ENCODE measurements at places on chromosomes 11 and 22.

DNA sequence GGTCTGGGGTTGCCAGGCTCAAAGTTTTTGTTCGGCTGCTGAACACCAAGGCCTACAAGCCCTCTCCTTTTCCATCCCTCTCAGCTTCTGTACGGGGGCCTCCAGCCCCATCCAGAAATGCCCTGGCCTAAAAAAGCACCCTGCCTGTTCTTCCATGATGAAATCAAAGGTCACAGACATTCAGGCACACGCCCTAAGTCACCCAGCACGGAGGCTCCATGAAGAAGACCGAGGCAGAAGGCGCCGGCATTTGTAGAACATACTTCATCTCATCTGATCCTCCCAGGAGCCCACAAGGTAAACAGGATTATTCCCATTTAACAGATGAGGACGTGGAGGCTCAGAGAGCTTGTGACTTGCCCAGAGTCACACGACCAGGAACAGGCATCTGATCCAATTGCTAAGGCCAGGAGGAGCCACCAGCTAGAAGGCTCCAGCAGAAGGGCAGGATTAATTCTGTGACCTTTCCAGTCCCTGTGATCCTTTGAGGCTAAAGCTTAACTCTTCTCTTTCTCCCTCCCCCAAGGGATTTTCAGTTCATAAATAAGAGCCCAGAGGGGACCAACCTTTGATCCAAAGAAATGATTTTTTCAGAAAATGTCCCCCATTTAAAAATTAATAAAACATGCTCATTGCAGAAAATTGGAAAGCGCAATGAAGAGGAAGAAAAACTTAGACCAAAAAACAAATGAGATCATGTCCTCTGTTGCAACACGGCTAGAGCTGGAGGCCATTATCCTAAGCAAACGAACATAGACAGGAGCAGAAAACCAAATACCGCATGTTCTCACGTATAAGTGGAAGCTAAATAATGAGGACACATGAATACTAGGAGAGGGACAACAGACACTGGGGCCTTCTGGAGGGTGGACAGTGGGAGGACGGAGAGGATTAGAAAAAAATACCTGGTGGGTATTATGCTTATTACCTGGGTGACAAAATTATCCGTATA, 38.7 kb downstream of the CYTH4 start:
- DNase-seq = no peak

- DNase-seq = no peak
These were observed 21.5 kb upstream of the RAG2 start for GRCh38 chr11:36619502-36619901.

DNA sequence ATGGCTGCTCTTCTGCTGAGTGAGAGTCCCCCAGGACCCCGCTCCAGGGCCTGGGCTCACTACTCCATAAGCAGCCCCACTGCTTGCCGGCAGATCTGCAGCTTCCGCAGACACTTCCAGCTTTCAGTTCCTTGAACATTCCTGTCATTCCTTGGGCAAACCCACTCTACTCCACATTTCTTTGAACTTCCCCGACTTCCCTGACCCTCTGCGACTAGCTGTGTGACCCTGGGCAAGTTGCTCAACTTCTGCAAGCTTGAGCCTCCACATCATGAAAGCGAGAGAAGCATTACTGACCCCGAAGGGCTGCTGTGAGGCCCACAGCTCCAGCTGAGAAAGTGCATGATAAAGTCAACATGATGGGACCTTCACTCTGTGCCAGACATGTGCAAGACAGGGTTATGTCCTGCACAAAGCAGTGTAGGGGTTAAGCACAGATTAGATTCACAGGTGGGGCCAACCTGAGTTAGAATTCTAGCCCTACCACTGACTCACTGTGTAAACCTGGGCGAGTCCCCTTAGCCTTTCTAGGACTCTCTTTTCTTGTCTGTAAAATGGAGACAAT, 51.8 kb downstream of the THAP12 start:
- DNase-seq = no peak

GRCh38 chr11:126072801-126073594, 10.3 kb upstream of the CDON start:
- no peak for DNase-seq

- DNase-seq = no peak
These were observed 8.2 kb downstream of the PNPLA3 start for GRCh38 chr22:43931771-43932170.

DNA sequence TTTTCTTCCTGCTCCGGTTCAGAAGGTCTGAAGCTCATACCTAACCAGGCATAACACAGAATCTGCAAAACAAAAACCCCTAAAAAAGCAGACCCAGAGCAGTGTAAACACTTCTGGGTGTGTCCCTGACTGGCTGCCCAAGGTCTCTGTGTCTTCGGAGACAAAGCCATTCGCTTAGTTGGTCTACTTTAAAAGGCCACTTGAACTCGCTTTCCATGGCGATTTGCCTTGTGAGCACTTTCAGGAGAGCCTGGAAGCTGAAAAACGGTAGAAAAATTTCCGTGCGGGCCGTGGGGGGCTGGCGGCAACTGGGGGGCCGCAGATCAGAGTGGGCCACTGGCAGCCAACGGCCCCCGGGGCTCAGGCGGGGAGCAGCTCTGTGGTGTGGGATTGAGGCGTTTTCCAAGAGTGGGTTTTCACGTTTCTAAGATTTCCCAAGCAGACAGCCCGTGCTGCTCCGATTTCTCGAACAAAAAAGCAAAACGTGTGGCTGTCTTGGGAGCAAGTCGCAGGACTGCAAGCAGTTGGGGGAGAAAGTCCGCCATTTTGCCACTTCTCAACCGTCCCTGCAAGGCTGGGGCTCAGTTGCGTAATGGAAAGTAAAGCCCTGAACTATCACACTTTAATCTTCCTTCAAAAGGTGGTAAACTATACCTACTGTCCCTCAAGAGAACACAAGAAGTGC, 661 bp upstream of the MALAT1 start:
- DNase-seq = no peak

GRCh38 chr22:37804881-37805809, 2.6 kb upstream of the GCAT start:
- peak; percentile 68 for DNase-seq

DNA sequence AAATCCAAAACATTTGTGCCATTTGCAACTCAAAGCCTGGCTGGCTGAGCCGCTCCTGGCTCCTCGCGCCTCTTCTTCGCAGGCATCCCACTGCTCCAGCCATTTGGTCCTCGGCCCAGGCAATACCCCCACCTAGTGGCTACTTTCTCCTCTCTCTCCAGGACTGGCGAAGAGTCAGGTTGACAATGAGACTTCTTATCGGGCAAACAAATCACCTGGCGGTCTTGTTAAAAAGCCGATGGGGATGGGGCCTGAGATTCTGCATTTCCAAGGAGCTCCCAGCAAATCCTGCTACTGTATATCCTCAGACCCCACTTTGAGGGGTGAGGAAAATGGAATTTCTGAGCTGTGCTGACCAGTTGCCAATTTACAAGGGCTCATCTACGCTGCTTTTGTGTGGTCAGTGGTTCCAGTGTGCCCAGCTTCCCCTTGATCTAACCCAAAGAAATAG, 89.0 kb downstream of the ISX start:
- peak; percentile 11 for DNase-seq

GRCh38 chr22:49201046-49201970, 626.4 kb downstream of the BRD1 start:
- DNase-seq = no peak

- DNase-seq = no peak
These were observed 10.0 kb upstream of the FAM83F start for GRCh38 chr22:39984746-39985145.

DNA sequence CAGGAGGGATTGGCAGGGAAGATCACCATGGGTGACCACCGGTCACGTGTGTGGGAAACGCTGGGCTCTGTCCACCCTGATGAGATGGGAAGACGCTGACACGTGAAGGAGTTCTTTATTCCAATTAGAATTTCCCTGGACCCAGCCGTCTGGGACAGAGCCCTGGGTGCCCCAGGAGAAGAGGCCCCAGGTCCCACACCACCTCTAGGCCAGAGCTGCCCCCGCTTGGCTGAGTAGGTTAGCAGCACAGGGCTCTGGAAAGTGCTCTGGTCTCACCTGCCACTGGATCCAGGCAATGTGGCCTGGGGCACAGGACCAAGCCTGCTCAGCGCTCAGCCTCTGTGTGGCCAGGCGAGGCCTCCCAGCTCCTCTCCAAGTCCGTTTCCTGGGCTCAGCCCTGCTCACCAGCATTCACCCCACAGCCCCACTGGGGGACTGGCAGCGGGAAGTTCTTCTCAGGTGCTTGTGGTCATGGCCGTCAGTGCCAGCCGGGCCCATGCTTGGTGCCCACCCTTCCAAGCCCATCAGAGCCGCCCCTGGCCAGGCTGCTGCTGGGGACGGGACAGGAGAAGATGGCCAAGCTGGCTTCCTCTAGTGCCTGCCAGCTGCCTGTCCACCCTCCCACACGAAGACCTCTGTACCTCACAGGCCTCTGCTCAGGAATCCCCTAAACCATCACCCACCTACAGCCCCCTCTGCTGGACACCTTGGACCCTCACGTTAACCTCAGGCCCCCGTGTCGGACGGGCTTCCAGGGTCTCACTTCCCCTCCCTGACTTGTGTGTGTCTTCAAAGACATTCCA, 62.5 kb upstream of the FGF3 start:
- no peak for DNase-seq

- DNase-seq = no peak
These were observed 65.9 kb upstream of the PICALM start for GRCh38 chr11:86134580-86135318.

DNA sequence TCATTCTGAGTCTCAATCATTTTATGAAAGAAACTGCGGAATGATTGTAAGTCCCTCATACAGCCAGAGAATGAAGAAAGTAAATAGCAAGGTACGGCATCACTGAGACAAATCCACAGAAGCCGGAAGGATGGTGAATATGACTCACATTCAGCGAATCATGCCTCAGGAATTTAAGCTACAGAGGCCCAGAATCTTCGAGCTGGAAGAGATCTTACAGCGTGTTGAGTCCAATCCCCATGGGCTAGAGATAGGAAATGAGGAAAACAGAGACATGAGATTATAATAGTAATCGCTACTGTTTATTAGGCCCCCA, 173.2 kb downstream of the KIF18A start:
- peak; percentile 88 for DNase-seq

- DNase-seq = no peak
These were observed 9.1 kb downstream of the WT1 start for GRCh38 chr11:32426192-32426591.

- peak; percentile 19 for DNase-seq
These were observed 5.1 kb downstream of the VSIG10L2 start for GRCh38 chr11:125950696-125951651.

DNA sequence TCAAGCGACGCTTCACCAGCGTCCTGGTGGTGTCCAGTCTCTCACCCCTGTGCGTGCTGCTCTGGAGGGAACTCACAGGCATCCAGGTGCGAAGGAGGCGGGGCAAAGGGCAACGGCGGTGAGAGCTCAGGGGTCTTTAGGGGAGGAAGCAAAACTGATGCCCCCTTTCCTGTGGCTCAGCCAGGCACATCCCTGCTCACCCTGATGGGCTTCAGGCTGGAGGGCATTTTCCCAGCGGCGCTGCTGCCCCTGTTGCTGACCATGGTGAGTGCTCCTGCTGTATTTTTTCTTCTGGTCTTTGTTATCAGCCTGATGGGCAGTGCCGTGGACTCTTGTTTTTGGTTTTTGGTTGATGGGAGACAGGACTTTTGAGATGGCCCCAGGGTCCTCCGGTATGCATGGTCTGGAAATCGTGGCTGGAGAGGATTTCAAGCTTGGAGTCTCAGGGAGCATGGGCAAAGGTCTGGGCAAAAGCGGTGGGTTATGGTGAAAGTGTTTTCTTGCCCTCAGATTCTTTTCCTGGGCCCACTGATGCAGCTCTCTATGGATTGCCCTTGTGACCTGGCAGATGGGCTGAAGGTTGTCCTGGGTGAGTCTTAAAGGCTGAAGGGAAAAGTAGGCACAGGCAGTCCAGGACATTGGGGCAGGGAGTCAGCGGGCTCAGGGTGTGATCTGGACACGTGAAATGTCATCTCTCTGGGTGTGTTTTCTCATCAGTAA, 695 bp downstream of the RCE1 start:
- DNase-seq = no peak

GRCh38 chr22:31290494-31291471, 1.5 kb downstream of the PIK3IP1 start:
- DNase-seq = peak; percentile 76

- no peak for DNase-seq
These were observed 113.8 kb downstream of the NECTIN1 start for GRCh38 chr11:119615003-119615881.

DNA sequence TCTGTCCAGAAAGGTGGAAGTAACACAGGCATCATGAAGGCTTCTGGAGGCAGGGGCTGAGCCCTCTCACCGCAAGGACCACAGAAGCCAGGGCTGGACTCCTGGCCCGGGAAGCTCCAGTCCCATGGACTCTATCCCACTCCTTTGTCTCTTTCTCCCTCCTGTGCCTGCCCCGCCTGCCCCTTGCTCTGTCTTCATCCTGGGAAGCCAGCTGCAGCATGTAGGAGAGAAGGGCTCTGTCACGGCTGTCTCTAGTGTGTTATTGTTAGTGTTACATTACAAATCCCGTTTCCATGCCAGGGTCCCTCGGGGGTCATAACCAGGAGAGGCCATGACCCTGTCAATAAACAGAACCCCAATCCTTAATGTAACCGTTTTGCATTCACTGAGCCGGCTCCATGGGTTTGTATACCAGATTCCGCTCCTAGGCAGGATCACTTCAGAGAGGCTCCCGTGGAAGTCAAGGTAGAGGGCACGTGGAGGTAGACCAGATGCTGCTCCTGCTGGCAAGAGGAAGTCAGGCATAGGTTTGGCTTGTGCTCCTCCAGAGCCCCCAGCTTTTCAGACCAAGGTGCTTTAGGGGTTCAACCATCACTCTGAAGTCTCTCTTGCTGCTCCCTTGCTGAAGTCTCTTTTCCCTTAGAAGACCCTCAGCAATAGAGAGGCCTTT, 293.2 kb downstream of the ETS1 start:
- DNase-seq = no peak

GRCh38 chr11:36265793-36266628, 23.2 kb downstream of the COMMD9 start:
- DNase-seq = no peak

DNA sequence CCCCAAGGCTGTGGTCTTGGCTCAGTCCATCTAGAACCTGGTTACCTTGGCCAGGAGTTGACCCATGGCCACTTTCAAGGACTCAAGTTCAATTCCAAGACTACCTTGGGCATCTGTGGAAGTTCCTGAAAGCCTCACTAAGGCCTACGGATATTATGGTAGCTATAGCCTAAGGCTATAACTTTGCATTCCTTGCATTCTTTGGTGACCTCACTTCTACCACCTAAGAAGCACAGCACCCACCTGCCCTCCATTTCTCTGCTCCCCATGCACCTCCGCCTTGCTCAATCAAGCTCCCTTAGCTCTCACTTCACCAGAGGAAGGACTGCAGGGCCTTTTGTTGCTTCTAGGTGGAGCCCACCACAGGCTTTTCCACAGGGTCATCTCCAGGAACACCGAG, 50.3 kb upstream of the GALNT18 start:
- no peak for DNase-seq

GRCh38 chr11:96114178-96115064, 190.5 kb upstream of the MTMR2 start:
- no peak for DNase-seq

DNA sequence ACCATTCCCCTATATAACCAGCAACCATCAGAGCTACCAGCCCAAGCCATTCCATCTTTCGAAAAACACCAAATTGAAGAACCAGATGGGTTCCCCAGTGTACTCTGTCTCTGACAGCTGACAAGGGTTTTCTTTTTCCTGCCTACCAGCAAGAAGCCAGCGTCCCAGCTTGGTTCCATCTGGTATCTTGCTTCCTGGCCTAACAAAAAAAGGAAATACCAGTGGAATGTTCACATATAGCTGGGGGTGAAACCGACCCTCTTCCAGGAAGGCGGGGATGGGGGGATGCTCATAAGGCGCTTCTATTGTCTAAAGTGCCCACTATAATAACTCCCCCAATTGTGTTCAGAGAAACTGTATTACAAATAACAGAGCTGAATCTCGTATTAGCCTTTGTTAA, 172.3 kb downstream of the LDLRAD3 start:
- no peak for DNase-seq

GRCh38 chr11:83682611-83682973, 396.4 kb upstream of the CCDC90B start:
- DNase-seq = no peak

Data from GM04504 (cell line).